ENCODE measurements at places on chromosomes 5 and 9.

DNA sequence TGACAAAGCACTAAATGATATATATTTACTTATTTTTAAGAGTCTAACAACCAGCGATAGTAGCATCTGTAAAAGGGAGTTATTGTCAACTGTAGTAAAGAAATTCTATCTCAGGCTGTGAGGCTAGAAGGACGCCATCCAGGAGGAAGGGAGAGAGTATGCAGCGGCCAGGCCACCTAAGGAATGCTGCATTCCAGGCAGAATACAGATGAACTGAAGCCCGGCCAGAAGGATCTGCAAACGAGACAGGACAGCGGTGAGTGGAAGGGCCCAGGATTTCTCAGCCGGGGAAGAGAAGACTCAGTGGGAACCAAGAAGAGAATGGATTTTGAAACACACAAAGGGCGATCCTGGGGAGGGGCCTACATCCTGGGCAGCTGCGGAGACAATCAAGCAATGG, 7.4 kb downstream of the RETREG1 start:
- no peak for DNase-seq

DNA sequence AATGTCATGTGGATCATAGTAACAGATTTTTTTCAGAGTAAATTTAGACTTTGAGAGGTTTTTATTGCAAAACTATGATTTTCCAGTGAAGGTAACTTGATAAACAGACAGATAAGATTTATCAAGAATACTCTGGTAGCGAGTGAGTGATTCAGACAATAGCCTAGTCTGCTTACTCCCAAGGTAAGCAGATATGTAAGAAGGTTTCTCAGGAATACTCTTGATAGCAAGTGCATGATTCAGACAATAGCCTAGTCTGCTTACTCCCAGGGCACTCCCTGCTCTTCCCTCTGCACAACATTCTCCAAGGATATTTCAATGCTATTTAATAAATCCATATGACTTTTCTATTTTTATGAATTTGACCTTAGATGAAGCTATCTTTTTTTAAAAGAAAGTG, 1881.5 kb downstream of the EFNA5 start:
- DNase-seq = no peak

- peak; percentile 92 for DNase-seq
Observed at GRCh38 chr5:57298295-57298984, 124.6 kb downstream of the GPBP1 start.

- DNase-seq = no peak
Observed at GRCh38 chr5:83703059-83703458, 17.6 kb downstream of the HAPLN1 start.

DNA sequence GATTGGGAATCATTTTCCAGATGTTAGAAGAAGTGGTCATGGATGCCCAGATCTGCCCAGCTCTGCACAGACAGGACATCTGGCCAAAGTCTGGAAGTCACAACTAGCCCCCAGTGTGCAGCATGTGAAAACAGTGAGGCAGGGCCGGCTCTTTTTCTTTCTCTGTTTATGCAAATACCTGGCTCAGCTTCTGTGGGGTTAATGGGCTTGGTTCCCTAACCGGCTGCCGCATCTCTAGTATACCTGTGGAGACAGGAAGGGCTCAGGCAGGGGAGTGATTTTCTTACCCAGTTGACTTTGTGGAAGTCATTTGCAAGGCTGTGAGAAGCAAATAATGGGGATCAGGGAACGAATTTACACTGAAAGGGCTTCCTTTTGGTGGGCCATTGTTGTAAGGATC, 254.8 kb upstream of the PANK3 start:
- no peak for DNase-seq

Data from Calu3 (cell line).